A549 treated with Mapracorat at 1 μM for 4 hours (cell line): ENCODE measurements at places on chromosomes 2 and 18. TPM values are rescaled to one million over a fixed set of nuclear protein-coding genes. Genes with fewer than 3 reads are reported as not detected.

The SLC25A52 gene
- total RNA-seq = not detected in 5 replicates

The ZNF2 gene
- 2.8 to 4.8 TPM (median 3.2 TPM) in 5 replicates for total RNA-seq

The SAG gene
- total RNA-seq = not detected in 5 replicates

The RBM44 gene
- 0.10 to 0.35 TPM (median 0.22 TPM) in 5 replicates for total RNA-seq

The B3GNT7 gene
- 1.8 to 2.8 TPM (median 2.4 TPM) in 5 replicates for total RNA-seq

The SKA1 gene
- total RNA-seq = 11.2 to 11.9 TPM (median 11.7 TPM) in 5 replicates

The ILKAP gene
- 36.1 to 43.6 TPM (median 39.9 TPM) in 5 replicates for total RNA-seq

The GDF7 gene
- 0.02 to 0.13 TPM (median 0.09 TPM) in 5 replicates for total RNA-seq

The SMAD4 gene
- 45.5 to 62.4 TPM (median 54.5 TPM) in 5 replicates for total RNA-seq

The KANSL1L gene
- 0.46 to 1.0 TPM (median 0.60 TPM) in 5 replicates for total RNA-seq

The DCAF17 gene
- total RNA-seq = 7.7 to 10.9 TPM (median 8.7 TPM) in 5 replicates

The TTC39C gene
- total RNA-seq = 14.9 to 19.9 TPM (median 17.2 TPM) in 5 replicates

The UPP2 gene
- total RNA-seq = not detected in 5 replicates

The SLC11A1 gene
- total RNA-seq = 0.11 to 0.26 TPM (median 0.15 TPM) in 5 replicates

The GKN2 gene
- total RNA-seq = 2.2 to 4.7 TPM (median 2.4 TPM) in 5 replicates

The MC4R gene
- total RNA-seq = not detected in 5 replicates

The RGPD4 gene
- 0.04 to 0.07 TPM (median 0.06 TPM) in 4 of 5 replicates, not detected in the other for total RNA-seq

The GPAT2 gene
- total RNA-seq = not detected in 5 replicates

The PTPRM gene
- 29.2 to 35.4 TPM (median 32.0 TPM) in 5 replicates for total RNA-seq

The RAD51AP2 gene
- not detected in 5 replicates for total RNA-seq

The MCFD2 gene
- total RNA-seq = 92.9 to 110 TPM (median 104 TPM) in 5 replicates

The SERPINB4 gene
- total RNA-seq = 0.08 to 0.09 TPM in 2 of 5 replicates, not detected in the others

The CAPN13 gene
- total RNA-seq = 0.07 to 0.12 TPM (median 0.09 TPM) in 3 of 5 replicates, not detected in the others

The FKBP1B gene
- 10.6 to 12.7 TPM (median 11.5 TPM) in 5 replicates for total RNA-seq

The STAMBP gene
- 47.6 to 51.1 TPM (median 49.3 TPM) in 5 replicates for total RNA-seq

The TMEFF2 gene
- 0.27 to 1.4 TPM (median 0.34 TPM) in 5 replicates for total RNA-seq

The NXPH2 gene
- not detected in 5 replicates for total RNA-seq

The SALL3 gene
- not detected in 5 replicates for total RNA-seq

The CTNNA2 gene
- total RNA-seq = 0.23 to 0.49 TPM (median 0.40 TPM) in 5 replicates

The RUFY4 gene
- total RNA-seq = not detected in 5 replicates

The C2orf80 gene
- not detected in 5 replicates for total RNA-seq

The MYOM1 gene
- 0.08 to 0.59 TPM (median 0.30 TPM) in 5 replicates for total RNA-seq

The CDK5R2 gene
- total RNA-seq = 3.4 to 6.2 TPM (median 4.7 TPM) in 5 replicates

The SERPINB12 gene
- not detected in 5 replicates for total RNA-seq

The KLHL14 gene
- not detected in 5 replicates for total RNA-seq

The DAPL1 gene
- not detected in 5 replicates for total RNA-seq

The ARHGEF4 gene
- total RNA-seq = 7.4 to 10.6 TPM (median 9.8 TPM) in 5 replicates

The SPDYA gene
- 0.13 to 0.28 TPM (median 0.17 TPM) in 4 of 5 replicates, not detected in the other for total RNA-seq

The XDH gene
- 1.1 to 1.7 TPM (median 1.1 TPM) in 5 replicates for total RNA-seq

The NFU1 gene
- total RNA-seq = 41.1 to 47.3 TPM (median 45.4 TPM) in 5 replicates

The DSG1 gene
- not detected in 5 replicates for total RNA-seq

The EGR4 gene
- total RNA-seq = 0.20 to 0.34 TPM (median 0.28 TPM) in 5 replicates

The NBAS gene
- 14.4 to 15.6 TPM (median 14.6 TPM) in 5 replicates for total RNA-seq

The HTRA2 gene
- total RNA-seq = 31.4 to 42.9 TPM (median 39.7 TPM) in 5 replicates

The SPATA3 gene
- not detected in 5 replicates for total RNA-seq

The SPEG gene
- 6.6 to 11.2 TPM (median 7.6 TPM) in 5 replicates for total RNA-seq

The ACKR3 gene
- 12.5 to 17.9 TPM (median 14.4 TPM) in 5 replicates for total RNA-seq

The OXER1 gene
- total RNA-seq = not detected in 5 replicates

The DCC gene
- total RNA-seq = not detected in 5 replicates

The PASK gene
- 5.7 to 9.3 TPM (median 8.0 TPM) in 5 replicates for total RNA-seq

The CRYBA2 gene
- not detected in 5 replicates for total RNA-seq

The TUBA3E gene
- 2.4 to 3.8 TPM (median 3.3 TPM) in 5 replicates for total RNA-seq

The SNORC gene
- total RNA-seq = 4.7 to 14.3 TPM (median 11.0 TPM) in 5 replicates

The REG3A gene
- not detected in 5 replicates for total RNA-seq

The LHCGR gene
- not detected in 5 replicates for total RNA-seq

The ALPG gene
- total RNA-seq = 0.23 to 0.45 TPM (median 0.28 TPM) in 5 replicates

The CRYGC gene
- total RNA-seq = not detected in 5 replicates

The FEV gene
- not detected in 5 replicates for total RNA-seq

The NMUR1 gene
- total RNA-seq = not detected in 5 replicates
